ENCODE measurements at places on chromosomes 6 and 20.

DNA sequence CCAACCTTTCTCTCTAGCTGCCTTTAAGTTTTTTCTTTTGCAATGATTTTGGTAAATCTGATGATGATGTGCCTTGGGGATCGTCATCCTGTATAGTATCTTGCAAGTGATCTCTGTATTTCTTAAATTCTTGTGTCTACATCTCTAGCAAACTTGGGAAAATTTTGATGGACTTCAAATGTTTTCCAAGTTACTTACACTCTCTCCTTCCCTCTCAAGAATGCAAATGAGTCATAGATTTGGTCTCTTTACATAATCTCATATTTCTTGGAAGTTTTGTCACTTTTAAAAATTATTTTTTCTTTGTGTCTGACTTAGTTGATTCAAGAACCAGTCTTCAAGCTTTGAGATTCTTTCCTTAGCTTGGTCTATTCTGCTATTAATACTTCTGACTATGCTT, 176.4 kb downstream of the TBC1D32 start:
- no peak for DNase-seq

DNA sequence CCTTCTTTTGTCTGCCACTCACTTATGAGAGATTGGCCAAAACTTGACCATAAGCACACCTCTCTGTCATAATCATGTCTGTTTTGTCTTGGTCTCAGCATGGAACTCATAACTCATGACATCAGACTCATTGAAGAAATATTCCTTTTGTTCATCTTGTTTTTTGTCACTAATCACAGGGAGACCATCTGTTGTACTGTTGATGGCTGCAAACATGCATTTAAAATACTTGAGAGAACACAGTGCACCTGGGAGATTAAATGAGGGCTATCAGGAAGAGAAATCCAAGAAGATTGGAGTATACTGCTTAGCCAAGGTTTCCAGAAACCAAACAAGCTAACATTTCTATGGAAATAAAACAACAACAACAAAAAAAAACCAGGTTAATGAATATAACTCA, 689.7 kb downstream of the EPM2A start:
- no peak for DNase-seq

DNA sequence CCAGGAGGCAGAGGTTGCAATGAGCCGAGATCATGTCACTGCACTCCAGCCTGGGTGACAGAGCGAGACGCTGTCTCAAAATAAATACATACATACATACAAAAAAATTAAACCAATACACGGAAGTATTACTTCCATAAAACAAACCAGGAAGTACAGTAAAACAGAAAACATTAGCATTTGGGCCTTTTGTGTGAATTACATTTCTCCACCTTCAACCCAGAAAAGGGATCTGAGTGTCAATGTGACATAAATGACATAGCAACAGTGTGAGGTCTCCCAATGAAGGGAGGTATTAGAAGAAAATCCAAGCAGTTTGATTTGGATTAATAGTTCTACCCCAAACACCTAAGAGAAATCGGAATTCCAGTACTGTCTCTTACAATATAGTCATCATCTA, 10.1 kb downstream of the CSNK2A1 start:
- DNase-seq = no peak

DNA sequence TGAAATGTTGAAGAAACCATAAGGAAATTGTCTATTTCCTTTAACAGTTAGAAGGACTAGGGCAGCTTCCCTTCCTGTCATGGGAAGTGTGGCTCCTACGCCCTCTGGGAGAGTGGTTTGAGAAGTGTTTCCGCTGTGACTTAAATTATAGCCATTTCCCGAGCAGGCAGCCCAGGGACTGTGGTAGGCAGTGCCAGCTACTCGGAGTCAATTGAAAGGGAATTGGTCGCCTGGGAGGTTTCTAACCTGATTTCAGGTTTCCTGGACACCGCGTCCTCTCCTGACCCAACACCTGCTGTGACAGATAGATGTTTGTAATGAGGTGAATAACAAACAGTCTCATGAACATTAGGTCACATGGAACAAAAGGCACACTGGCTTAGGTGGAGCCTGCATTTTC, 256.1 kb upstream of the PLCB4 start:
- no peak for DNase-seq

DNA sequence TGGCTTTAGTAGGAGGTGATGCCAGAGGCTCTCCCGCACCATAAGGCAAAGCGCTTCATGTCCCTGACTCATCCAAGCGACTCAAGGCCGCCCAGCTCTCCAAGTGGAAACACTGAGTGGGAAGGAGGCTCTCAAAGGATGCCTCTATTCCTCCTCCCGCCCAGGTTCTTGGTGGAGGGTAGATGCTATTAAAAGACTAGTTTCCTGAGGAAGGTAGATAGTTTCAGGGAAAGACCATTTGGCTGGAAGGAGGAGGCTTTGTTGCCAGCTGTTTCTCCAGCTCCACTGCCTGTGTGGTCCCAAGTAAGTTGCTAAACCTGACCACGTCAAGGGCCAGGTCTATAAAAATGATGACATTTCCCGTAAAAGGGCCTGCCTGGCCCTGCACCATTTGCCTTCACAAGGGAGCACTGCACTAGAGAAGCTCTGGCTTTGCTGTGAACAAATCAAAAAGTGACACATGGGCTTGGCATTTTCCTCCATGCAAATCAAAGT, 48.2 kb downstream of the GMDS start:
- no peak for DNase-seq

DNA sequence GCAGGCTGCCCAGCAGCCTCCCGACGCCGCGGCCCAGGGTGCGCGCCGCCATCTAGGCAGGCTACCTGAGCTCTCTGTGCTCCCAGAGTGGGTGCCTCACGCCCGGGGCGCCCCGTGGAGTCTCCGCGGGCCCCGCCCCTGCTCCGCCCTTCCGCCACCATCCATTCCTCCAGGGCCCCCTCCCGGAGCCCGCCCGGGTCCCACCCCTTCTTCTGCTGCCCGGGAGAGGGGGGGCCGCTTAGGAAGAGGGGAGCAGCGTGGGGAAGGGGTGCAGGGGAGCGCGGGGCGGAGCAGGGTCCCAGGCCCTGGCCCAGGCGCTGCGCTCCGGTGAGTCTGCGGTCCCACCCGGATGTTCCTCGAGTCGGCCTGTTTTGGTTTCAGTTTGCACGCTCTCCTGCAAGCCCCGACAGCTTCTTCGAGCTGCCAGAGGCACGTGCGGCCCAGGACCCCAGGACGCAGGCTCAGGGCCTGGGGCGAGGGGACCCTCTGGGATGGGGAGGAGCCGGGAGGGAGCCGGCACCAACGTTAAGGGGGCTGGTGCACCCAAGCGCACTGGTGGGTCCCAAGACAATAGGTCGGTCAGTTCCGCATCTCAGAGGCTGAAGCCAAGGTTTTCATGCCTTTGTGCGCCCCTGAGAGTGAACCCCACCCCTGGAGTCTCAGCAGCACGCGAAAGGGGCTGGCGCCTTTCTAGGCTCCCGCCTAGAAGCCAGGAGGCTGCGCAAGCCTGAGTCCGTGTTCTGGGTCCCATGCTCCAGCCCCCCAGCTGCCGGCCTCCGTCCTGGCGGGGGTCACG, at the start of gene ACSS1:
TSS of gene ACSS1 (minus strand) at position 89 of the 796 bp plus-strand sequence. CDS start at position 52, 37 bp downstream.
- DNase-seq = peak; percentile 67

DNA sequence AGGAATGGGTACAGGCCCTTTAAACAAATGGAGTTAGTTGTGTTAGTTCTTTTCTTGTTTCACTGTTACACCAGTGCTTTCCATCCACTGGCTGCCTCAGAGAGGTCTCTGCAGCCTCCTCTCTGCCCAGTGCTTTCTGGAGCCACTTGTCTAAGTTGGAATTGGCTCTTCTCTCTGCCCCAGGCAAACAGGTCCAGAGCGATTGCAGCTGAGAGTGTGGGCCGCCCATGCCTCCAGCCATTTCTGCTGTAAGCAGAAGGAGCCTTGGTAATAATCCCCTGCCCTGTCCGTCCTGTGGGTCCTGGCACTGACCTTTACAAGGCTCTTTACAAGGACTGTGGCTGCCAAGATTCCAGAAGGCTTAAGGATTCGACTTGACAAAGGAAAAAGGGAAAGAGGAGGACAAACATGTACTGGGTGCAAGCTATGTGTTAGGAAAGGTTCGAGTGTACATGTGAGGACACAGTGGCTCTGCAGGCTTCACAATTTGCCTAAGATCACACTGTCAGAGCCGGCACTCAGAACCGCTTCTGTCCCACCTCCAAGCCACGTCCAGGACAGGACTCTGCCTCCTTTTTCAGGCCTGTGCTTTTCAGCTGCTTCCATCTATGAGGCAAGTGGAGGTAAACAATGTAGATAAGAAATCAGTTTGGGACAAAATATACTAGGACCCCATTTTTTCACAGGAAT, 88.5 kb downstream of the POPDC3 start:
- DNase-seq = no peak

GRCh38 chr20:39825950-39826349, 863.1 kb downstream of the MAFB start:
- no peak for DNase-seq

DNA sequence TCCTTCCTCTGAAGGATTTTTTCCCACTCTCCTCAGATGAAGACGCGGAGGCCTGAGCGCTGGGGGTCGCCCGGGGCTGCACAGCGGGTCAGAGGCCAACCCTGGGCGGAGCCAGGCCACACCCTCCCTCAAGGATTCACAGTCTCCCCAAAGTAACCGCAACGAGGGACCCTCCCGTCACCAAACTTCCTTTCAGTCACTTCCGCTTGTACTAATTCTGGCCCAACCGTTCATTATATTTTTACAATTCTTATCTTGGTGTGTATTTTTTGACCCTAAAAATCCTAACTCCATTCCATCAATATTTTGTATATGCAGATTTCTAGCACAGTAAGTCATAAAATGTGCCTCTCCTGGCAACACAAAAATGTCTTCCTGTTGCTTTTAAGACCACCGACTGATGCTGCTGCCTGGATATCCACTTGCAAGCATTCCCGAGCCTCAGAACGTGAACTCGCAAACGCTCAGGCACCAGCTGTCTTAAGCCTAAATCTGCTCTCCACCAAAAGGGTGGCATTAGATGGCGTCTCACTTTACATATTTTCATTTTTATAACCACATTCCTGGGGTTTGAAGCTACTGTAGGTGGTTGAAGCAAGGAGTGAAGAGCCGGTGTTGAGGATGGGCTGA, 128.0 kb downstream of the DLL1 start:
- DNase-seq = no peak

- no peak for DNase-seq
Observed at GRCh38 chr6:17705428-17705777, 1.3 kb downstream of the NUP153 start.

DNA sequence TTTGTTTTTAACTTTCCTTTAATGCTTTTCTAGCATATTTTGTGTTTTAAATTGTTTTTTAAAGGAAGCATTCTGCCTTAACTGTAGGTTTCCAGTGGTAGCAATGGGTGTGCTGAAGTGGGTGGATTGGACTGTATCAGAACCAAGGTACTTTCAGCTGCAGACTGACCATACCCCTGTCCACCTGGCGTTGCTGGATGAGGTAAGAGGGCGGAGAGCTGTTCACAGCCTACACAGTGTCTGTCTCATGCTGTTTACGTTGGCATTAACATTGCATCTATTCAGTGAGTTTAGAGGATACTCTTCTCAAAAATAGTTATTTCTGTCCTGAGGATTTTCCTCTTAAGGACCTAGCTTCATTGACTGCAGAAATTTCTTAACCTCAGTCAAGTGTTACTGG, 11.9 kb downstream of the NELFCD start:
- DNase-seq = no peak

GRCh38 chr6:78559056-78559455, 308.3 kb upstream of the IRAK1BP1 start:
- DNase-seq = no peak

DNA sequence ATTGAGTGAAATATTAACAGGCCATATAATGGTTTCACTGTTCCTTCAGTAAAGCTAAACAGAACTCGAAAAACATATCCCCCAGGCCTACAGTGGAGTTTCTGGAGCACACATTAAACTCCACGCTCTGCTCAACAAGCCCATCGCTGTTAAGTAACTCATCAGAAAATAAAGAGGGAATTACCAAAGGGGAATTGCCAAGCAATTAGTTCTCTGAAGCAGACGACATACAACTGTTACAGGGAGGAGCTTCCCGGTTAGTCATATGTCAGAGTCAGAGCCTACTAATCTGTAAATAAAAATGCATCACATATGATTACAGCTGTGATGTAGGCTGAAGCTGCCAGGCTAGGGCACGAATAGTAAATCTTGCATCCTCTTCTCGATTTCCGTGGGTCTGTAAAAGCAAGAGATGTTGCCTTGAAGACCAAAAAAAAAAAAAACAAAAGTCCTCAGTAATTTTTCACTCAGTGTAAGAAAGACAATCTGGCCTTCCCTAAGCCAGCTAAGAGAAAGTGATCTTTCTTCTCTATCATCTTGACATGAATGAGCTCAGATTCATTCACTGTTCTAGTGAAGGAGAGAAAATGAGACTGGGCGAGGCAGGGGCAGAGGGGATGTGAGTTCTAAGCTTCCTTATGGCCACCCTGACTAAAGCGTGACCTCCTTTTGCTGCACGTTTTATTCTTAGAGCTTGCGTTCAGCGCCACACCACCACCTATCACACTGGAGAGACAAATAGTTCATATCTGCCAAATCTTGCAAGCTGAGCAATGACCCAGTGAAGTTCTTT, 13.8 kb downstream of the ATXN1 start:
- DNase-seq = no peak

GRCh38 chr20:11344939-11345338, 572.8 kb upstream of the BTBD3 start:
- no peak for DNase-seq

- no peak for DNase-seq
Observed at GRCh38 chr20:23277316-23277715, 73.3 kb upstream of the NXT1 start.

DNA sequence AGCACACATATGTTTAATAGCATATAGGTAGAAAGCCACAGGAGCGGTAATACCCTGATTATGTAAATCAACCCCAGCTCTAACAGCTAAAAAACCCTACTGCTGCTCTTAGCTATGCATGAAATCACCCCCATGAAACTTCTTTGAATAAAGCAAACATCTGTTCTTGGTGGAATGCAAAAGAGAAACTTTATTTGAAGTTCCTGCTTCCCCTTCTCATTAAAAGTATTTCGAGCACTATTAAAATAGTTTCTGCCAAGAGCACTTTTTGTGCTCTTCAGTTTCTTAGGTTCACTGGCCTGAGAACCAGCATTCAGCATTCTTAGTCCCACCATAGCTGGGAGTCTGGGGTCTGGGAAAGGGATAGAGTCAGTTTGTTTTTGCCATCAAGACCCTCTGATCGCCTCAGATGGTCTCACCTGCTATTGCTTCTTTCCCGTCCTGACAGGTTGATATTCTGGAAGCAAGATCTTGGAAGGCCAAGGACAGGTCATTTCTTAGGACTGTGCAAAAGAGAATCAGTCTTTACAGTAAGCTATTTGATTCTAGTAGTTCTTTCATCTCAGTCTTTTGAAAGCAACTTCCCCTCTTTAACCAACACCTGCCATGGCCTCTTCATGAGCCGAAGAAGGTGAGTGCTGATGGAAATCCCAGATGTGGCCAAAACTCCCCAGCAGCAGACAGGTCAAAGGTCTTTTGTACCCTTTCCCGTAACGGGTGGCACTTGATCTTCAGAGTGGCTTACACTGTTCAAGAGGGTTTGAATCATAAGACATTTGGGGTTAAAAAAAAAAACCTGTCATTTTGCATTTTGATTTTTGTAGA, 76.5 kb upstream of the TMEM170B start:
- DNase-seq = no peak

- DNase-seq = no peak
Observed at GRCh38 chr20:62782893-62783278, 13.4 kb upstream of the MRGBP start.

- DNase-seq = no peak
Observed at GRCh38 chr6:44653761-44654218, 266.3 kb downstream of the CDC5L start.
